ENCODE measurements at places on chromosomes 6 and 20. TPM values are rescaled to one million over a fixed set of nuclear protein-coding genes. Genes with fewer than 3 reads are reported as not detected.

DNA sequence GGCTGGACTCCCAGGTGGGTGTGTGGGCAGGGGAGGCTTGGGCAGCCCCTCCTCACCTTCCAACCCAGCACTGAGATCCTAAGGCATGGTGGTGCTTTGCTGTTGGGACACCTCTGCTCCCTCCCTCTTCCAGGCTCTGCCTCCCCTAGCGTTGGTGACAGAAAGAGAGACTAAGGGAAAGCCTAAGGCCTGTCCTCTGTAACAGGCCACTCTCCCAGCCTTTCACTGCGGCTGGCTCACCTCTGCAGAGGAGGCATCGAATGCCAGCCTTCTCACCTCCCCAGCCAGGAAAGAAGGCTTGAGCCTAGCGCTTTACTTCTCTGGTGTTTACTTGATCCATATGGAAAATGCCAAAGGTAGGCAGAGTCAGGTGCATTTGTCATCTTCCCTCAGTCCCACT, 3.5 kb upstream of the CDH26 start:
- H3K4me3 ChIP-seq = no peak overlapping the region
- H3K4me1 ChIP-seq = no peaks in the 10 kb centered on the region
- H3K27me3 ChIP-seq = no peaks in the 10 kb centered on the region
- no peaks in the 10 kb centered on the region for H3K36me3 ChIP-seq

DNA sequence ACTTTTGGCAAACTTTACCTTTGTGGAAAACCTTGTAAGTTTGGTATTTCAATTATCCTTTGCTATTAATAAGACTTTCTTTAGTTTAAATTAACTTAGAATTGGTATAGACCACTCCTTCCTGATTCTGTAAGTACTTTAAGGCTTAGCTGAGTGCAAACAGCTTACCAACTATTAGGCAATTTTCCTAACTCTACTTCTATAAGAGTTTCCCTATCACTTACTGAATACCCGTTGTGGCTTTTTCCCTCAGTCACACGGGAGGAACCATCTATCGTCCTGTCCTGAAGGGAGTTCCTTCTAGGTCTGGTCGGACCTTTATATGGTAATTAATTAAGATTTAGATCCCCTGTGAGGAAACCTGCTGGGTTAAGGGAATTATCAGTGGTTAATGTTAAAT, 9.6 kb downstream of the SLC35A1 start:
- no peak for DNase-seq
- no peak overlapping the region for H3K4me3 ChIP-seq
- no peak overlapping the region for H3K27ac ChIP-seq
- H3K27me3 ChIP-seq = no peaks in the 10 kb centered on the region

GRCh38 chr6:91718198-91718597, 1131.3 kb upstream of the MAP3K7 start:
- H3K4me1 ChIP-seq = no peaks in the 10 kb centered on the region
- no peaks in the 10 kb centered on the region for H3K27me3 ChIP-seq
- H3K36me3 ChIP-seq = no peaks in the 10 kb centered on the region
- no peak overlapping the region for H3K4me3 ChIP-seq
- DNase-seq = no peak

GRCh38 chr6:129120856-129121638, 238.1 kb downstream of the LAMA2 start:
- H3K36me3 ChIP-seq = no peaks in the 10 kb centered on the region
- no peaks in the 10 kb centered on the region for H3K27me3 ChIP-seq
- DNase-seq = no peak
- no peak overlapping the region for H3K4me3 ChIP-seq
- H3K27ac ChIP-seq = peak overlapping the region; percentile 32

DNA sequence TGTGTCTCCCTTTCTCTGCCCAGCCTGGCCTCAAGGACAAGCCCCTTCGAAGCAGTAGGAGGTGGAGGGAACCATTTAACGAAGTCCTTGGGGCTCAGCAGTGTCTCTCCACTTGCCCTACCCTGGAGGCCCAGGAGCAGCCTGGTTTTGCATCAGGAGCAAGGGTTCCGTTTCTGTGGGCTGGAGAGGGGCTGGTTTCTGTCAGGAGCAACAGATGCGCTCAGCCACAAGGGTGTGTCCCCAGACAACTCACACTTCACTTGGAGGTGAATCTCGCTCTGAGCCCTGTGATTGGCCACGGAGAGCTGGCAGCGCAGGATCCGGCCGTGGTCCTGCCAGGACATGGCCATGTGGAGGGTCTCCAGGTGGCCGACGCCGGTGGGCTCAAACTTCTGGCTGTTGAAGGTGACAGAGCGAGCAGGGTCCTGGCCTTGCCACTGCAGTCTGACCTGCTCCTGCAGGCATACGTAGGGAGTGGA, 6.9 kb downstream of the SIGLEC1 start:
- no peak for DNase-seq
- H3K36me3 ChIP-seq = no peaks in the 10 kb centered on the region
- no peak overlapping the region for H3K27ac ChIP-seq
- H3K4me3 ChIP-seq = no peak overlapping the region

DNA sequence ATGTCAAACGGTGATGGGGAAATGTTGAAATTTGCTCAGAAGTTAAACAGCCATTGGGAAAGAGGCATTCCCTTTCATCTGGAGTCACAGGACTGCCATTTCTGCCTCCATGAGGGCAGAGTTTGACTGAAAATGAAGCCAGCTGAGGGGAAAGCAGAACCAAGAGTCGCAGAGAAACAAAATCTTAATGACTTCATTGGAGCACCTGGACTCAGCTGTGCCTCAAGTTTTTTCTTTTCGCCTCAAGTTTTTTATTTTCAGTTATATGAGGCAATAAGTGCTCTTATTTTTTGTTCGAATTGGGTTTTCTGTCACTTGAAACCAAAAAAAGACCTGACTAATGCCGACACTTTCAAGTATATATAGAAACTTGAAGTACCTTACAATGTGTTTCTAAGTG, 161.3 kb downstream of the PKHD1 start:
- no peak overlapping the region for H3K27ac ChIP-seq
- H3K4me1 ChIP-seq = no peaks in the 10 kb centered on the region
- H3K4me3 ChIP-seq = no peak overlapping the region

- H3K27me3 ChIP-seq = no peaks in the 10 kb centered on the region
- H3K4me3 ChIP-seq = no peak overlapping the region
- peaks cover 6% of the 10 kb centered on the region for H3K36me3 ChIP-seq
- no peaks in the 10 kb centered on the region for H3K4me1 ChIP-seq
Observed at GRCh38 chr20:34626992-34627391, 49.9 kb downstream of the PIGU start.

- peaks cover 39% of the 10 kb centered on the region for H3K4me1 ChIP-seq
- no peak for DNase-seq
- peaks cover 27% of the 10 kb centered on the region for H3K36me3 ChIP-seq
- H3K4me3 ChIP-seq = no peak overlapping the region
- H3K27me3 ChIP-seq = no peaks in the 10 kb centered on the region
- no peak overlapping the region for H3K27ac ChIP-seq
Observed at GRCh38 chr20:59040667-59041066, 1.9 kb downstream of the PRELID3B start.

- no peaks in the 10 kb centered on the region for H3K27me3 ChIP-seq
- no peak overlapping the region for H3K27ac ChIP-seq
- no peak overlapping the region for H3K4me3 ChIP-seq
- no peak for DNase-seq
- no peaks in the 10 kb centered on the region for H3K36me3 ChIP-seq
- H3K4me1 ChIP-seq = no peaks in the 10 kb centered on the region
Observed at GRCh38 chr20:7765221-7765620, 175.0 kb downstream of the HAO1 start.

GRCh38 chr6:81293896-81294295, 458.6 kb downstream of the TENT5A start:
- H3K27me3 ChIP-seq = no peaks in the 10 kb centered on the region
- H3K4me1 ChIP-seq = peaks cover 12% of the 10 kb centered on the region
- no peak overlapping the region for H3K27ac ChIP-seq
- no peak overlapping the region for H3K4me3 ChIP-seq

DNA sequence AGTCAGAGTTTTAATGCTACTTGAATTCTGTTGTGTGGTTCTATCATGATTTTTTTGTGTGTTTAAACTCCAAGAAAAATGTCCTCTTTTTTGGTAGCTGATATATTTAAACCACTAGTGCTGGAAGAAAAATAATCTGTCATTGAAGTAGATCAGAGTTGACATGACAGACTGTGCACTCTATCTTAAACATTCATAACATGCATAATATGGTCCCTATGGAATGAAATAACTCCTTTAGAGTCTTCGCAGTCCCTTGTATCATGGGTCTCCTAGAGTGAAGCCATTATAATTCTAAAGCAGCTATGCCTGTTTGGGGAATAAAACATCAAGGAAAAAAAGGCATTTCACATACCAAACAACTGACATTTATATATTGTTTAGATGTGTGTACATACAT, 282.7 kb upstream of the CITED2 start:
- H3K27me3 ChIP-seq = no peaks in the 10 kb centered on the region
- DNase-seq = no peak
- no peak overlapping the region for H3K27ac ChIP-seq
- no peak overlapping the region for H3K4me3 ChIP-seq

DNA sequence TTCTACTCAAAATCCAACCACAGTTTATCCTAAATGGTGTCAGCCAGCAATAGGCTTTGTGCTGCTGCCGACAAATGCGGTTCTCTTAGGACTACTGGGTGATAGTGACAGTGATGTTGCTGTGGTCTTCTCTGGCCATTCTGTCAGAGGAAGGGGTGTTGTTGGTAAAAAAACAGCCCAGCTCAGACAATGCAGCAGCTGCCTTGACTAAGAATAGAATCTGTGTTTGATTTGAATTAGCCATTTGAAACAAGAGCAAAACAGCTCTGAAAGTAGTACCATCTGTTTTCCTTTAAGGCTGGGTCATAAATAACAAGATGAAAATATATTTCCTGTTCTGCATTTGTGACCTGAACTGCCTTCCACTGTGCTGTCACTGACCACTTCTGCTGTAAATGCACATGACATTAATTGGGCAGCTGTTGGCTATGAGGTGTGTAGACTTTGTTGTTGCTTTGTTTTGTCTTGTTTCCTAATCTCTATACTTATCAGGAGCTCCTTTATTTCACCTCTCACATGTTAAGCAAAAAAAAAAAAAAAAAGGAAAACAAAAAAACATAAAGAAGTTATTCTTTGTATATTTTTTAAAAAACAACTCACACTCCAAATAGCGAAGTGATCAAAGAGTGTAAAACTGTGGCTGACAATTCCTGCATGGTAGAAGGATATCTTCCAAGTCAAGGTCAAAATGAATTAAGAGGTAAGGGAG, 497.8 kb upstream of the ARID1B start:
- H3K27me3 ChIP-seq = no peaks in the 10 kb centered on the region
- H3K4me3 ChIP-seq = no peak overlapping the region
- DNase-seq = no peak

DNA sequence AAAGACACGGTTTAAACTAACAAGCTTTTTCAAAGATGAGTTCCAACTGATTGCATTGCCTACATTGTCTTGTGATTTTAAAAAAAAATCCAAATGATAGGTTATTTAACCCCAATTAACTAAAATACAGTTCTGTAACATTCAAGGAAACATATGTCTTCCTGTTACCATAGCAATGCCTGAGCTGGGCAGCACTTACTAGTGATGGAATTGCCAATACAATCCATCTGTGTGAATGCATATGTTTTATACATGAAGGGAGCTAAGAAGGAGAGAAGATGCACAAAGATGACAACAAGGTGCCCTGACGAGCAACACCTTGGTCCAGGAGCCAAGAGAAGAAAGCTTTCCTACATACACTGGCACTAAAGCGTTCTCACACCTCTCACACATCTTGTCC, 68.7 kb downstream of the POPDC3 start:
- no peak for DNase-seq
- no peak overlapping the region for H3K27ac ChIP-seq

DNA sequence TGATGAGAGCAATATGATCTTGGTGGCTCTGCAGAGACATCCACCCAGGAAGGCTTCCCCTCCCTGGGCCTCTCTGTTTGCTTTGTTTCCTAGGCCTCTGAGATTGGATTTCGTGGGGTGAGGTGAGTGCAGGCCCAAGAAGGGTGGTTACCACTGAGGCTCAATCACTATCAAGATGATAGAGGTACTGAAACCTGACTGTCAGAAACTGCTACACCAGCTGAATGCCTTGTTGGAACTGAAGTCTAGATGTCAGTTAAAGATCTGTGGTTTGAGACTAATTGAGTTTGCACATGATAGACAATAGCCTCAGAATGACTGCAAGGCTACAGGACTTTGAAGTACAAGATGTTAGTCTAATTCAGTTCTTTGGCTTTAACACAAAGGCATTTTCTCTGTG, 15.2 kb downstream of the VNN1 start:
- no peak for DNase-seq
- H3K4me3 ChIP-seq = no peak overlapping the region
- no peaks in the 10 kb centered on the region for H3K27me3 ChIP-seq
- no peak overlapping the region for H3K27ac ChIP-seq

DNA sequence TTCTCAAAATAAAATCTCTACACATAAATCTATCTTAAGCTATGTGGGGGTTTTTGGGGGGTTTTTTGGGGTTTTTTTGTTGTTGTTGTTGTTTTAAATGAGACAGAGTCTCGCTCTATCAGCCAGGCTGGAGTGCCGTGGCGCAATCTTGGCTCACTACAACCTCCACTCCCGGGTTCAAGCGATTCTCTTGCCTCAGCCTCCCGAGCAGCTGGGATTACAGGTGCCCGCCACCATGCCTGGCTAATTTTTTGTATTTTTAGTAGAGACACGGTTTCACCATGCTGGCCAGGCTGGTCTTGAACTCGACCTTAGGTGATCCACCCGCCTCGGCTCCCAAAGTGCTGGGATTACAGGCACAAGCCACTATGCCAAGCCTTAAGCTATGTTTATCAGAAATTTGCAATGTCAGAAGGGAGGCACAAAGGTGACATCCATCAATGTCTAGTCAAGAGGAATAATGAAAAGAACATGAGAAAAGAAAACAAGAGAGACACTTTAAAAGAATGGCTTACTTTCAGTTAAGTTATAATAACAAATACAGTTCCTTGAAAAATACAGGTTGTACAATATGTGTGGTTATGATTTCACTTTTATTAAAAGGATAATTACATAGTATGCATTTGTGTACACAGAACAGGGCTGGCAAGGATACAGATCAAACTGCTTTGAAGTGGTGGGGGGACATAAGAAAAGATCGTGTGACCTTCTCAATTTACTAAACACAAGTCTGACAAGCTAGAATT, 28.6 kb downstream of the SLC23A2 start:
- H3K36me3 ChIP-seq = peaks cover 9% of the 10 kb centered on the region
- no peaks in the 10 kb centered on the region for H3K27me3 ChIP-seq
- DNase-seq = no peak
- peak overlapping the region; percentile 37 for H3K4me3 ChIP-seq

GRCh38 chr6:95819939-95820338, 195.8 kb upstream of the FUT9 start:
- no peaks in the 10 kb centered on the region for H3K4me1 ChIP-seq
- no peak overlapping the region for H3K4me3 ChIP-seq
- no peak overlapping the region for H3K27ac ChIP-seq
- no peaks in the 10 kb centered on the region for H3K27me3 ChIP-seq

GRCh38 chr20:41889844-41890224, 271.7 kb upstream of the CHD6 start:
- no peaks in the 10 kb centered on the region for H3K27me3 ChIP-seq
- H3K4me1 ChIP-seq = peaks cover 20% of the 10 kb centered on the region
- H3K36me3 ChIP-seq = no peaks in the 10 kb centered on the region
- no peak overlapping the region for H3K27ac ChIP-seq
- H3K4me3 ChIP-seq = no peak overlapping the region

GRCh38 chr6:166435574-166435973, 52.8 kb upstream of the MPC1 start:
- H3K36me3 ChIP-seq = peaks cover 17% of the 10 kb centered on the region
- no peaks in the 10 kb centered on the region for H3K27me3 ChIP-seq
- H3K4me3 ChIP-seq = no peak overlapping the region
- peaks cover 12% of the 10 kb centered on the region for H3K4me1 ChIP-seq
- no peak for DNase-seq
- H3K27ac ChIP-seq = no peak overlapping the region

AVP gene
- total RNA-seq = not detected

FILIP1 gene
- total RNA-seq = 0.13 TPM

RBPJL gene
- not detected for total RNA-seq

TSHZ2 gene
- total RNA-seq = 10.2 TPM

SFT2D1 gene
- 26.0 TPM for total RNA-seq
